Vagina (tissue), 2 donors: ENCODE measurements at places on chromosomes 1 and 21.

DNA sequence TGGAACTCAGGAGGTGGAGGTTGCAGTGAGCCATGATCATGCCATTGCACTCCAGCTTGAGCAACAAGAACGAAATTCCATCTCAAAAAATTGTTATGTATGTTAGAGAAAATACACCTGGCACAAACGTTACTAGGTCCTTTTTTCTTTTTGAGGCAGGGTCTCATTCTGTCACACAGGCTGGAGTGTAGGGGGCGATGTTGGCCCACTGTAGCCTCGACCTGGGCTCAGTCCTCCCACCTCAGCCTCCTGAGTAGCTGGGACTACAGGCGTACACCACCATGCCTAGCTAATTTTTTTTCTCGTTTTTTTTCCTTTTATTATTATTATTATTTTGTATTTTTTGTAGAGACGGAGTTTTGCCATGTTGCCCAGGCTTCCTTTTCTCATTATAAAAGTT, 4.4 kb downstream of the HAX1 start:
- DNase-seq, result no peak

- no peak for DNase-seq
Observed at GRCh38 chr1:48761986-48762385, 14.7 kb downstream of the BEND5 start.

DNA sequence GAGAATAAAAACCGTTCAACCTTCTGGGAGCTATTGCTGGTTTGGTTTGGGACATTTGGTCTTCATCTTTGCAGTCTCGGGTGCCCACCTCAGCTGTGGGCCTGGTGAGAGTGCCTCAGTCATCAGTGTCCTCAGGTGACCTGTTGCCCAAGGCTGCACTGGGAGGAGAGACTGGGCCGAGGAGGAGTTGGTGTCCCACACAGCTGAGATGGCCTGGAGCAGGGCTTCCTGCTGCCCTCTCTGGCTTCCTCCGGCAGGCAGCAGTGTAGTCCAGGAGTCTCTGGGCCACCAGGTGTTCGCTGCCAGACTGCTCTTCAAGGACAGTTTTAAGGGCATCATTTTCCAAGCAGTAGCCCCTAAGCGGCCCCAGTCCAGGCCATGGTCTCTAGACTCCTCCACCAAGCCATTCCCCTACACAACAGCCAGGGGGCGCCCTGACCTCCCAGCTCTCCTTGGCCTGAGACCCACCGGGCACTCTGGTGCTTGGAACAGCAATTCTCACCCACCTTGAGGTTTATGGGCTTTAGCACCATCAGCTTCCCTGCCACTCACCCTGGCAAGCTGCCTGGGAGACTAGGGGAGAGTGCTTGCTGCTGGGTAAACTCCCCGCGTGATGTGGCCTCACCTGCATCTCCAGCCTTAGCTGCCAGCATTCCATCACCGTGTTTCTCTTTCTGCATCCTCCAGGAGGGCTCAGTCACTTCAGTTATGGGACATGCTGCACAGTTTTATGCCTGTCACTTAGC, 9.1 kb upstream of the SYTL1 start:
- no peak for DNase-seq

DNA sequence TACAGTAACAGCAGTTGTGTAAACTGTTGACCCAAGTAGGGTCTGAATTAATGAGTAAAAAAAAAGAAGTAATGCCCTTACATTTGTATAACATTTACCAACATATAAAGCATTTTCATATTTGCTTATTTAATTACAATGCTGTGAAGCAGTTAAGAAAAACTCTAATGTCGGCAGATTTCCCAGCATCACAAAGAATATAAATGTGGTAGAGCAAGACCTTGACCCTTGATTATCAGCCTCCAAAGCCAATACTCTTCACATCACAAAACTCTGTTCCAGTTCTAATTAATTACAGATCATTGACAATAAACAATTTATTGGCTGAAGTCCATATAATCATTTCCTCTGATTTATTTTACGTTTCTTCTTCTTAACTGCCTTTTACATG, 130.2 kb downstream of the DUSP10 start:
- no peak for DNase-seq

DNA sequence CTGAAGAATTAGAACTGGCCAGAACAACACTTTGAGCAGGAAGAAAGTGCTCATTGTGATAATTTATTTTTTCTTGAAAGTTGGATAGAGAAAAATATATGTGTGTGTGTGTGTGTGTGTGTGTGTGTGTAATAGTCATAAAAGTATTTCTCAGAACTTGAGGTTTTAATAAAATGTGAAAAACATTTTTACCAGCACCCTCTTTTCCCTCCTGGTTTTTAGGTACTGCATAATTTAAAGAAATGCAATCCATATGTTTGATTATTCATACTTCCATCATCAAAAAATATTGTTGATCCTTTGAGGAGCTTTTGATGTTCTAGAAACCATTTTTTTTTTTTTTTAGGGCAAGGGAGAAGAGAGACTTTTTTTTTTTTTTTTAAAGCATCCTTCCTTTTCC, 66.8 kb upstream of the JUN start:
- DNase-seq, result no peak

DNA sequence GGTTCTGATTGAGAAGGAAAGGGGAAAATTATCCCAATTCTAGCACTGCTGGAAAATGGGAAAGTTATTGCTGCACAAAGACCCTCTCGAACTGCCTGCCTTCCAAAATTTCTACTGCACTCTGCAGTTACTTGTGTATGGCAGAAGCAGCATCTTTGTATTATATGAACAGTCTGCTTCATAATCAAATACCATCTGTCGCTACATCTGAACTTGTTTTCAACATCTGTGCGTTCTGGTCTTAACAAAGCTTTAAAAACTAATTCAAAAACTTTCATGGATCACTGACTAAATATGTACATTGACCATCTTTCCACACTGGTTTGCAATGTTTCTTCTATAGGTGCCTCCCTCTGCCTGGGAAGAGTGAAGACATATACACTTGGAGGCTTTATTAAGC, 79.2 kb downstream of the PROX1 start:
- DNase-seq, result no peak

DNA sequence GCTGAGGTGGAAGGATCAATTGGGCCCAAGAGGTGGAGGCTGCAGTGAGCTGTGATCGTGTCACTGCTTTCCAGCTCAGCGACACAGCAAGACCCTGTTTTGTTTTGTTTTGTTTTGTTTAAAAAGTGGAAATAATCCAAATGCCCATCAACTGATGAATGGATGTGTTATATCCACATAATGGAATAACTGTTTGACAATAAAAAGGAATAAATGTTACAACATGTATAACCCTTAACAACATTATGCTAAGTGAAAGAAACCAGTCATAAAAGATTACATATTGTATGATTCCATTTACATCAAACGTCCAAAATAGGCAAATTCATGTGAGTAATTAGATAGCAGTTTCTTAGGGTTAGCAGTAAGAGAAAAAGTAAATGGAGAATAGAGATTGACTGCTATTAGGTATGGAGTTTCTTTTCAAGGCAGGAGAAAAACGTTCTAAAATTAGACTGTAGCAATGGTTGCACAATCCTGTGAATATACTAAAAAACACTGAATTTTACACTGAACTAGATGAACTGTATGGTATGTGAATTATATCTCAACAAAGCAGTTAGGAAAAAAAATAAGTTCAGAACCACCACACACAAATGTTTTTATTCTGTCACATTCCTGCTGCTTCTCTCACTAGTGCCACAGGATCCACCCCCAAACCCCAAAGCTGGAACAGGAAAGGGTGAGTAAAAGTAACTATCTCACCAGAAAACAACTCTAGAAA, 15.7 kb downstream of the FOXJ3 start:
- DNase-seq, result no peak

DNA sequence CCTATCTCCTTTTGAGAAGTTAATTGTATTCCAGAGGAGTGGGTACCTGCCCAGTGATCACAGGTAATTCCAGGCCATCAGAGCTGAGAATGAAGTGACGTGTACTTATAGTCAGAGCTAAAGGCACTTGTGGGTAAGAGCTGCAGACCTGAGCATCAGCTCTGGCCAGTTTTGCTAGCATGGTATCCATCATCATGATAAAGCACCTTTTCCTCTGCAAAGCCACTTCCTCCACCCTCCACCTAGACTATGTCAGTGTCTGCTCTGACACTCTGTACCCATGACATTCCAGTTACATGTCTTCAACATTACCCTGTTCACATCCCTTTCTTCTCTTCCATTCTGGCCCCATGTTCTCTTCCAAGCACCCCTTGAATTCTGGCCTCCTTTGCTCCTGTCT, 157.3 kb downstream of the GRIK3 start:
- DNase-seq, result peak; percentile 58
